Anterior cingulate cortex (tissue), 58 donors: ENCODE measurements at places on chromosomes 1 and 21.

GRCh38 chr1:58900396-58900795, 116.5 kb upstream of the JUN start:
- no peak for DNase-seq

DNA sequence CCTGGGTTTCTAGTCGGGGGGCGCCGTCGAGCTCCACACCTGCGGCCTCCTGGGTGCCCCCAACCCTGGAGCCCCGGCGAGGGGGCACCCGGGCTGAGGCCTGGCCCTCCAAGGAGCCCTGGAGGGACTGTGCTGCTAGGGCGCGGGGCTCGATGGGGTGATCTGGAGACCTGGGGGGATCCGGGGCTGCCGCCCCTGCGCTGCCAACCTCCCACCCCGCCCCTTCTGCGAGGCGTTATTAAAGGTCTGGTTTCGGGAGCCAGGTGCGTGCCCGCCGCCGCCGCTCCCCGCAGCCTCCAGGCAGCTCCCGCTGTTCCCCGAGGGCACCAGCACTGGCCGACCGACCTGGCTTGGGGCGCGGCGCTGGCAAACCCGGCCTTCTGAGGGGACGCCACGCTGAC, 746 bp upstream of the POFUT2 start:
- DNase-seq: no peak

DNA sequence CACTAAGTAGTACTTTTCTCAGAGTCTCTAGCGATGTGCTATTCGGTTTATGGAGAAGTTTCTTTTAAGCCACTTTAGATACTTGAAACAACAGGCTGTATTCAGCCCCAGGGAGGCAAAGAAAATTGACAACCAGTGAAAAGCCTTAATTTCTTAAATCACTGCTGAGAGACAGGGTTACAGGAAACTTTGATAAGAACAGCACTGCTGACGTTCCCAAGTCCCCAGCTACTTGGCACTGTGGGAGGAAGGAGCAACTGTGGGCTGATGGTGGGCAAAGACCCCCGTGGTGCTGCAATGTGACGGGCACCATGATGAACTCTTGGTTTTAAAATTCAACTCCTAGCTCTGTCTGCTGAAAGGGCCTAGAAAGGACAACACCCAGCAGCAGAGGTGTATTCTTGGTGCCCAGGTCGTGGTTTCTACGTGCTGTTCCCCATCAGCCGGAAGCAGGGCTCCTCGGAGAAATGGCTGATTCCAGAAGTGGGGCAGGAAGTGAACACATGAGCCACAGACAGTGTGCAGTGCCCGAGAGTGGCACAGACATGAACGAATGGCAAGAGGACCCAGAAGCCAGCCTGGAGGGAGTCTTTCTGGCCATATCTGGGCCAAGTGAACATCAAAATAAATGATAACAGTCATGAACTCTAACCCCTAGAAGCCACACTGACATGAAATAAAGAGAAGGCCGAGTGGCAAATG, 5.3 kb downstream of the PTTG1IP start:
- DNase-seq: no peak

DNA sequence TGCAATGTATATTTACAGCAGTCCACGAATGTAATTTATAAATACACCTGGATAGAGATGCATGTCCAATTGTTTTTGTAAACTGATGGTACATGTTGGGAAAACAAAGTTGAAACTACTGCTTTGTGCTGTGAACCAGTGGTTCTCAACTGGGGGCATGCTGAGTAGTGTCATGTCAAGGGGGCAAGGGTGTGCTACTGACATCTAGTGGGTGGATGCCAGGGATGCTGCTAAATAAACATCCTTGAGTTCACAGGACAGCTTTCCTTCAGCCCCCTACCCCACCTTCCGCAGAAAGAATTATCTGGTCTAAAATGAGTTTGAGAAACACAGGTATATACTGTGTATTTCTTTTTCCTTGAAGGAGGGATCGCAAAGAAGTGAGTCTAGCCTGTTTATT, 95.9 kb downstream of the RASAL2 start:
- no peak for DNase-seq

- no peak for DNase-seq
These were observed 583 bp upstream of the RNF223 start for GRCh38 chr1:1074631-1075147.

DNA sequence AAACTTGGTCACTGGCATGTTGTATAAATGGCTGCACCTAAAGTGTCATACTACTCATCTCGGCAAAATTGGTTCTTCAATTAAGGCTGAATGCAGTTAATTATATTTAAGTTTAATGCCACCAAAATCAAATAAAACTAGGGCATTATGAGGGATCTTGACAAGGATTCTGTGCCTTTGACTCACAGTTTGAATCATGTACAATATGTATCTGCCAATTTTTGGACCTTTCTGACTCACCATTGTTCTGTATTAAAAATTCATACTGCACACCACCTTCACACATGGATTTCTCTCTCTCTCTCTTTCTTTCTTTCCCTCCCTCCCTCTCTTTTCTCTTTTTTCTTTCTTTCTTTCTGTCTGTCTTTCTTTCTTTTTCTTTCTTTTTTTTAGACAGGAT, 14.1 kb upstream of the STXBP3 start:
- no peak for DNase-seq

GRCh38 chr1:64941461-64942117, 24.8 kb downstream of the JAK1 start:
- DNase-seq: no peak

DNA sequence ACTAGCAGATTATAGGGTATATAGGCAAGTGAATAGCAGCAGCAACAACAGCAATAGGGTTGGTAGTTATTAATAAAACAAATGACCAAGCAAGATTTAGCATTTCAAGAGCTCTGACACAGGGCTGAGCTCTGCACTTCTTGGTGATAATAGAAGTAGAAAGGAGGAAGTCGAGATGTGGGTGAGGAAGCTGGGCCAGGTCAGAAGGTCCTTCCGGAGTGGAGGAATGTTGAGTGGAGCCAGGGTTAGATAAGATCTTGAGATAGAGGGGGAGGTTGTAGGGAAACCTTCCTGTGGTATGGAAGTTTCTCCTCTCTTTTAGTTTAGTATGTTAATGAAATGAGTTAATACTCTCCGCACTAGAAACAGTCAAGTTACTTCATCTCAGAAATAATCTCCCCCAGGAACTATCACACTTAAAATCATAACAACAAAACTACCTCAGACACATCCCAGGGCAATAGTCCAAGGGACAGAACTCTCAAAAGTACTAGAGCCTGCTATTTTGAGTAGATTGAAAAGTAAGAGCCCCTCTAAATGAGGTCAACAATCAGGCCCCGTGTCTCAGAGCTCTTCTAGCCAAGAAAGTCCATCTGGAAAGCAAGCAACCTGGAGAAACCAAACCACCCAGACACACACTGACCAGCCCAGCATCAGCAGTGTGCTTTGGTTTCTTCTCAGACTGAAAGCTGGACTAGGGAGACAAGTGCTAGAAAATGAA, 45.4 kb upstream of the ATP1B1 start:
- DNase-seq: no peak

DNA sequence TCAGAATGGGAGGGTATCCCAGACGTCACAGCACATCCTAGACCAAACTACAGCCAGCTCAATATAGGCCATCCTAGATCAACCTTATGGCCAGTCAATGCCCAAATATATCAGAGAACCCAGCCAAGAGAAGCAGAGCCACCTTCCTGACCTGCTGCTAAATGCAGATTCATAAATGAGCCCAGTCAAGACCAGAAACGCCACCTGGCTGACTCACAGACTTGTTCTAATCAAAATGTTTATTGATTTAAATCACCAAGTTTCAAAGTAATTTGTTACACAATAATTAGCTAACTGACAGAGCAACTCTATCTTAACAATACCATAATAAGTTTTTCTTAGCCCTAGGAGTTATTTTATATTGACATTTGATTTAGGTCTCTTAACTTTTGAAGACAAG, 28.6 kb downstream of the ZNF644 start:
- no peak for DNase-seq

DNA sequence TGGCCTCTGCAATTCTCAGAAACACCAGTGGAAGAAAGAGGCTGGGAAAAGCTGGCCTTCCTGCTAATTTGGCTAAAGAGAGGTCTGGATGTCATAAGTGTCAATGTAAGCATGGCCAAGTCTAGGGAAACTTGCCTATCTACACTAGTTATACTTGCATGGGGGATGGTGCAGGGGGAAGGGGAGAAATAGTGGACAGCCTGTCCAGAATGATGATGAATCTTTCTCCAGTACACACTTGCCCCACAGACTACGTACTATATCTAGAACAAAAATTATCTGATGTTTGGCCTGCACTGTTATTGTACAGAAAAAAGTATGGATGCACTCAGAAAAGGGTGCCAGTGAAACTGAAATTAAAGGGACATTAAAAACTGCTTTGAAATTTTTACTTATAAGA, 114.5 kb downstream of the SLC25A24 start:
- no peak for DNase-seq

DNA sequence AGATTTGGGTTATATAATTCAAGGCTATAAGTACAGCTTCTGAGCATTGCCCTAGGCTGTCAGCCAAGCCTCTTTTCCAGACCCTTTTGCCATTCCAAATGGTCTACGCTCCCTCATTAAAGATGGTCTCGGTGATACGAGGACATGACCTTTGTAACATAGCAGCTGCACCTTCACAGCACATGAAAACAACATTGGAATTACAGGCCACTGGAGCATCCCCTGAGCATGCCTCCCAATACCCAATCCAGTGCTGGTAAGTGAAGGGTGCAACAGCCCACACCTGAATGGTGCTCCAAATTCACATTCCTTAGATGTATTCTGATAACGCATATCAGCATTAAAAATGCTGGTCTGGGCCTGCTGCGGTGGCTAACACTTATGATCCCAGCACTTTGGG, 20.1 kb upstream of the PTPRF start:
- no peak for DNase-seq

GRCh38 chr1:155970531-155971167, 7.7 kb downstream of the ARHGEF2 start:
- peak; percentile 66 for DNase-seq

DNA sequence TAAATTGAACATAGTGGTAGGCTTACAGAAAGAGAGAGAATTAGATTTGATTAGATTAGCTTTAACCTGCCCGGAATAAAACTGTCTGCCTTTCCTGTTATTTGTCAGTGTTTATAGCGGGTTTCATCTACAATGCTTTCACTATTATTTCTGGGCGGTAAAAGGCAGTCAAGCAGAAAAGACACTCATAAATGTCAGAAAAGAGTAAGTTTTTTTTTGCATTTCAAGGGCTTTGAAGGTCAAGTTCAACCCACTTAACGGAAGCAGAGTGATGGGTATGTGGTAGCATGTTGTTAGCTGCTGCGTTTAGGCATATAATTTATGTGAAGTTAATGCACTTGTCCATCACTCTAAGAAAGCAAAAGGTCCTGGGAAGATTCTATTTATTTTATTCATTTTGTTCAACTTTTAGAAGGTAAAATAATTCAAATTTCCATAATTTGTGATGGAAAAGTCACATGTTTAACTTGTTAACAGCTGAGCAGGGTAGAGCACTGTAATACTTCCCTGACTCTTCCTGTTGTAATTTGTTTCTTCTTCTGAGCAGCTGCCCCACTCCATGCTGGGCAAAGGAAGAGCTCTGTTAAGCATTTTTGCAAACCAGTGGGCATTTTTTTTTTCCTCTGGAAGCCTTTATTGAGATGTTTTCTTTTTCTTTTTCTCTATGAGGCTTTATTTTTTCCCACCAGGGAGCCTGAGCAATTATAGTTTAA, 220.1 kb downstream of the ST6GALNAC3 start:
- no peak for DNase-seq

DNA sequence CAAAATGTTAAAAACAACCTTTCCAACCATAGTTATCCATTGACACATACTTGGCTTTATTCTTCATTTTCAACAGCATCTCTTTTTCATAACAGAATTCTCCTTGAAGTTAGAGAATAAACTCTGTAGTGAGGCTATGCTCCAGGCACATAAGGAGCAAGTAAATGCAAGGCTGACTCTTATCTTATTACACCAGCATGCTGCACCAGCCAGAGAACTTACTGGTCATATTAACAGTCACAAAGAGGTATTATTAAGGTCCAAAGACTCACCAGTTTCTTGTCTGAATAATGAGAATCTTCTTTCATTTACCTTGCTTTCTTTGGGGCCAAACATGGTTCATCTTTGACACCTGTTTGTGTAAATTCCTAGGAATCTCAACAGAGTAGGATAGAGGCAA, 71.3 kb upstream of the IVNS1ABP start:
- no peak for DNase-seq

DNA sequence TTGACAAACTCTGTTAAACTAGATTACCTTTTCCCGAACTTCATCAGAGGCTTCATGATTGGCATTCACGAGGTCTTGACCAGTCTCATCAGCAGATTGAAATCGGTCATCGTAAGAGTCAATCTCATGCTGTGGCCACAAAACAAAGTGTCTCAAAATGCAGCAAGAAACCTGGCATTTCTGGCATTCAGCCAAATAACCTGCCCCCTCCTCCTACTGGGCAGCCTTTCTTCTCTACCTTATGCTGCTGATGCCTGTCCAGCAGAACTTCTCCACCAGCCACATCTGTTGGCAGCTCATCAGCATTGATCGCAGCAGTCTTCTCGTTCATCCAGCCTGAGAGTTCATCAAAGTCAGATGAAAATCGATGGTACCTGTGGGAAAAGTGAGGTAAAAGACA, 12.2 kb downstream of the SPTA1 start:
- no peak for DNase-seq

DNA sequence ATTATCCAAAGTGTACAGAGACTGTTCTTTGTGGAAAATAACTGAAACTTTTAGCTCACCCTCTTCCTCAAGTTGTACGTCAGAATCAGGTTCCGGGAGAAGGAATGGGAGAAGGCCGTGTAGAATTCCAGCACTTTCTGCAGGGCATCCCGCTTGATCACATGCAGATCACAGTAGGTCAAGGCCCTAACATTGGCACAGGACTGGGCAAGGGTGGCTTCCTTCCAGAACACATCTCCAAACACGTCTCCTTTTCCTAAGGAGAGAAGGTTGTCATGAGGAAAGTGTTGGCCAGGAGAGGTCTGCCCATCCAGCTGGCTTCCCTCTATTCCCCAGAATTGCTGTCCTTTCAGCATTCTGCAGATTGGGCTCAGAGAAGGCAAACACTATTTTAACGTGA, 358.7 kb downstream of the KCNH1 start:
- DNase-seq: no peak

- no peak for DNase-seq
These were observed 54.2 kb downstream of the S1PR1 start for GRCh38 chr1:101290922-101291561.

DNA sequence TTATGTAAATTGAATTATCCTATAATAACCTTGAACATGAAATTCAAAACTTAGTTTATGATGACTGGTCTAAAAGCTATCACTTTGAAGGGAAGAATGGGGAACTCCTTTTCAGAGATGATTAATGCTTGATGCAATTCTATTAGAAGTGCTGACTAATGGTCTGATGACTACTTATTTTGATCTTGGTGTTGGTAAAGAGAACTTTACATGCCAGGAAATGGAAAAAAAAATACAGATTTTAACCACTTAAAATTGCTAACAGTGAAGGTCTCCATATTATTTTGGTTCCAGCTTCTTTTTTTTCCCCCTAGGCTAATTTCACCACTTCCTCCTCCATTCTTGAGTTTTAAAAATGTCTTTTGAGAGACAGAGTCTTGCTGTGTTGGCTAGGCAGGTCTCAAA, 22.9 kb downstream of the S1PR1 start:
- DNase-seq: no peak

GRCh38 chr1:52913537-52913936, 8.0 kb downstream of the ECHDC2 start:
- DNase-seq: no peak
